Metanephros (tissue), 2 donors: ENCODE measurements at places on chromosomes 16 and 17. TPM values are rescaled to one million over a fixed set of nuclear protein-coding genes. Genes with fewer than 3 reads are reported as not detected.

Gene CCL18
- not detected for total RNA-seq

Gene ASGR1
- total RNA-seq, result 5.5 TPM

Gene DYNLL2
- total RNA-seq, result 27.5 TPM

Gene PROCA1
- 3.3 TPM for total RNA-seq

Gene SALL1
- total RNA-seq, result 56.6 TPM

Gene KRTAP9-2
- total RNA-seq, result not detected

Gene CDH3
- 46.4 TPM for total RNA-seq

Gene CD300H
- total RNA-seq, result not detected

Gene CES3
- total RNA-seq, result 3.1 TPM

Gene NR1D1
- 5.3 TPM for total RNA-seq

Gene SOX15
- total RNA-seq, result 1.5 TPM

Gene KRT32
- not detected for total RNA-seq

Gene DNAH3
- 0.35 TPM for total RNA-seq

Gene NPIPA3
- total RNA-seq, result 1.1 TPM

Gene ARHGDIG
- 1.6 TPM for total RNA-seq

Gene CAPN15
- 37.6 TPM for total RNA-seq

Gene DPEP3
- not detected for total RNA-seq

Gene FBXO39
- not detected for total RNA-seq

Gene GDE1
- total RNA-seq, result 37.7 TPM

Gene CRYM
- total RNA-seq, result 6.1 TPM

Gene GPRC5C
- total RNA-seq, result 231 TPM

Gene TSNAXIP1
- total RNA-seq, result 5.4 TPM

Gene PIRT
- not detected for total RNA-seq

Gene WIPF2
- 10.5 TPM for total RNA-seq

Gene CCL2
- 56.1 TPM for total RNA-seq

Gene CD300LF
- 3.0 TPM for total RNA-seq

Gene ADAMTS18
- total RNA-seq, result 17.3 TPM

Gene ZFPM1
- 2.8 TPM for total RNA-seq

Gene PPP4C
- 92.4 TPM for total RNA-seq

Gene INO80E
- total RNA-seq, result 37.4 TPM

Gene KRT9
- not detected for total RNA-seq

Gene HAS3
- 4.3 TPM for total RNA-seq

Gene KRTAP2-1
- not detected for total RNA-seq

Gene TLCD2
- total RNA-seq, result 3.9 TPM

Gene CACNG5
- total RNA-seq, result 2.5 TPM

Gene ABCC11
- total RNA-seq, result 0.23 TPM

Gene CD300LB
- total RNA-seq, result 0.82 TPM
